Motor neuron (in vitro differentiated cells): ENCODE measurements at places on chromosomes 16 and 17.

DNA sequence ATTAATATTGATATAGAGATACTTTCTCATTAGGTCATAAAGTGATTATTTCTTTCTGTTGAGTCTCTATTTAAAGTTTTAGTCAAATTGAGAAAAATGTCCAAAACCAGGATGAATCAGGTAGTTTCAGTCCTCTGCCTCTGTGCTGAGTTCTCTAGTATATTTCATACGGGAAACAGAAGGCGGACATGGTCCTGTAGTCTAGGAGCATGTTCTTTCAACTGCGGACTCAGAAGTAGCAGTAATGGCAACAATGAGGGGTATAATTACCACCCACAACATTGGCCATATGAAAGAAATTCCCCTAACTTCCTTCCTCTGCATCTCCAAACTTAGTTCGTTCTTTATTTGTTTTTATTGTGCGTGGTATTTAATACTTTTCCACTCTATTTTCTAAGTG lies 50.1 kb downstream of the TBX4 start:
- ATAC-seq = no peak

- peak; percentile 71 for ATAC-seq
Observed at GRCh38 chr16:81035975-81036750, 521 bp downstream of the ATMIN start.

DNA sequence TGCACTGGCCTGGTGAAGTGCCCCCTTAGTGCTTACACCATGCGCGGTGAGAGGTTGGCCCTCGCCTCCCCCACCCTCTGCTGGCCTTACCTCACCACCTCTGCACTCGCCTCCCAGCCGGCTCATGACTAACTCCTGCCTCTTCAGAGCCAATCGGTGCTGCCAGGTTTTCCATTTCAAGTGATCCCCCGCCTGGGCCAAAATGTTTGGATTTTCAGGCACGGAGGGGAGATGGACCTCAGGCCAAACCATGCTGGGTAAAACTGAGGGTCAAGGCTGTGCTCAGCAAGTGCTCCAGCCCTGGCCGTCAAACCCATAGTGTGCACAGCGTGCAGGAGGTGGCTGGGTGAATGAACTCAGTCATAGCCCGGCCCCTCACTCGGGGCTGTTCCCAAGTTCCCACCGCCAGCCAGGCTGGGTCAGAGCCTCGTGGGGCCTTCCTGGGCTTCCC lies 175.4 kb downstream of the SEC14L1 start:
- ATAC-seq = no peak

- ATAC-seq = peak; percentile 63
Observed at GRCh38 chr16:64742455-64743223, 379.2 kb downstream of the CDH11 start.

DNA sequence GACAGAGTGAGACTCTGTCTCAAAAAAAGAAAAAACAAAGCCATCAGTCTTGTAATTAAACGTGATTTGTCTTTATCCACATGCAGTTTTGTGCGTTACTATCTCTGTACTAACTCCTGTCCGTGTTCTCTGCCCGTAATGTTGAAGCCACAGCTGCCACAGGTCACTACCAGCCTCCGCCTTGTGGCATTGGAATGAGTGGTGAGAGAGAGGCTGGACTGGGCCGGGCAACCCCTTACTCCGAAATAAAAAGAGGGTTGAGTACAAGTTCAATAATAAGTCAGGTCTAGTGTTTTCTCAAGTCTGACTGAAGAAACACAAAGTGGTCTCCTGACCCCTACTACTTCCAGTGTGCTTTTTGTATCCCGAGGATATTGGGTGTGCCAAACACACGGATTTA lies 5.4 kb downstream of the DNAJA3 start:
- ATAC-seq = no peak
